ENCODE measurements at places on chromosomes 4 and X.

DNA sequence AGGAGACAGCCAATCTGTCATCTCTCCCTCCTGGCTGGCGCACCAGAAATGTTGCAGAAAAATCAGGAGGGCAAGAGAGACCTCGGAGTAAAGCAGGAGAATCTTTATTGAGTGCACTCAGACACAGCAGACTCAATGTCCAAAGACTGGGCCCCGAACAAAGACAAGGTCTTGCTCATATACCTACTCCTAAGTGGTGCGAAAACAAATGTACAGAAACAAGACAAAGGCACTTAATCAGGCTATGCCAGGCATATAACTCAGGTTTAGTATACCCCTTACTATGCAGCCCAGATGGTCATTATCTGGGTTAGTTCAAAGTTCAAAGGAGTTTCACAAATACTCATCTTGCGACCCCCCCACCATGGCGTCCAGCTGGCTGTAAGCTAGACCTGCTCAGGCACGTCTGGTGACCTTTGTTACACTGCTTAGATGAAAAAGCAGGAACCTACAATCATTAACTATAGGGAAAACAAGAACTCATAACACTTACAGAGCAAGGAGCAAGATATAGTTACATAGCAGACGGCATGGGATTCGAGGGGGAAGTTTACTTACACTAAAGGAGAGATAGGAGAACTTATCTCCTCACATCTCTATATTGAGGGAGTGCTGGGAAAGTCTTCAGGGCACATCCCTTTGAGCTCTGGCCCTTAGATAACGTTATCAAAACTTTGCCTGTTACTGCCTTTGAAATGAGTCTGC is 27.5 kb downstream of the SULT1E1 start:
- no peak for DNase-seq

DNA sequence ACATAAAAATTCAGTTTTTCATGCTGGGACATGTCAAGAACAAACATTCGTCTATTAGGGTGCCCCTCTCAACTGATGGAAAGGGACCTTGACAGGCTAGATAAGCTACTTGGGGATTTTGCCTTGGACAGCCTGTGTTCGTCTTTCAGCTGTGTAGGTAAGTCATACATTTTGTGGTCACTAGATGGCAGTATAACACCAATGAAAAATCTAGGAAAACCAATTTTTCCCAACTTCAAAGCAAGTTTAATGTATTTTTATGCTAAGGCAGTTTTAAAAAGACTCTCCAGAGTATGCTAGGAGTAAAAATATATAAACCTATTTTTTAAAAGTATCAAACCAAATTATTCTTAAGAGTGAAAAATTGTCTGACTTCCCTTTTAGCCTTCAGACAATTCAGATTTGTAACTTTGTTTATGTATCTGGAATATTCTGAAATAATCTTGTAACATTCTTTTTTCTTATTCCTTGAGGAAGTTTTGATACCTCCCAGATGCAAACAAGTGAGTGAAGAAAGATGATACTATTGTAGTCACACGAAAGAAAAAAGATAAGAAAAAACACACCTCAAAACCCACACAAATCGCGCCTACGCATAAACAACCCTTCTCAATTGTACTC is 158.3 kb downstream of the CPE start:
- no peak for DNase-seq

- DNase-seq, result no peak
These were observed 151.8 kb downstream of the SPATA18 start for GRCh38 chr4:52202931-52203330.

GRCh38 chr4:10492464-10492863 is 35.2 kb upstream of the ZNF518B start:
- no peak for DNase-seq

- no peak for DNase-seq
These were observed 32.0 kb downstream of the PAGE2 start for GRCh38 chrX:55120761-55121358.

GRCh38 chrX:38102875-38103274 is 96.5 kb downstream of the SYTL5 start:
- no peak for DNase-seq

- no peak for DNase-seq
These were observed 2313.3 kb downstream of the ARAP2 start for GRCh38 chr4:33931026-33931425.

- no peak for DNase-seq
These were observed 1.1 kb downstream of the RNF150 start for GRCh38 chr4:141132072-141132708.

DNA sequence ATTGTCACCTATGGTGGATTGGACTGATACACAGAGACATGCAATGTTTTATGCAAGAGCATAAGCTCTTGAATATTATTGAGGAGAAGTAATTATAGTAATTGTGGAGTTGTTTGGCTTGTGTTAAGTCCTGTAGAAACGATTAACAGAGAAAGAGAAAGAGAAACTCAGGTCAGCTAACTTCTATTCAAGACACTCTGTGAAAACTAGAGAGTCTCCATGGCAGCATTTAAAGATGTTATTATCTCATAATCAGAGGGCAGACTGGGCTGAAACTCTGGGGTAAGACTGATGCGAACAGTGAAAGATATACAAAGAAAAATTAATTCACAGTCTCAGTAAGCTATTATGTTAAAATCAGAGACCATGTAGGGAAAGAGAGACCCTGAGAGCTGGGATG is 625.7 kb downstream of the FAT4 start:
- no peak for DNase-seq

GRCh38 chr4:85544751-85545150 is 69.8 kb downstream of the ARHGAP24 start:
- DNase-seq, result no peak

- DNase-seq, result no peak
These were observed 78.8 kb downstream of the TMEM164 start for GRCh38 chrX:110081740-110082139.

- DNase-seq, result no peak
These were observed 39.6 kb upstream of the SLC7A3 start for GRCh38 chrX:70970482-70970995.

DNA sequence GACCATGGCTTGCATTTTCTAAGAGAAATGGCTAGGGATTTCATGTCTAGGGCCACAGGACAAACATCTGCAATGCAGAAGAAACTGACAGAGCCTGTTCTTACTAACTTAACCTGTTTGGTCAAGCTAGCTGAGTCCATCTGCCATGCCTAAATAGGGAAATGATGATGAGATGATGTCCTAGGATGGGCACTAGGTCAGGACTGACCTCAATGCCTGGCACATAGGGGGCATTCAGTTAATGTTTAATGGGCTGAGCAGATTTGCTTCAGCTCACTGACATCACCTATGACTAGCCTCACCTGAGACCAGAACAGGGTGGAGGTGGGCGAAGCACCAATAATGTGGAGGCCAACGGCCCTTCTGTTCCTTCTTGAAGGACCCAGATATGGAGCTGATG is 174.2 kb upstream of the SCML1 start:
- no peak for DNase-seq

- no peak for DNase-seq
These were observed 472.5 kb upstream of the RPS6KA3 start for GRCh38 chrX:20739038-20739745.

DNA sequence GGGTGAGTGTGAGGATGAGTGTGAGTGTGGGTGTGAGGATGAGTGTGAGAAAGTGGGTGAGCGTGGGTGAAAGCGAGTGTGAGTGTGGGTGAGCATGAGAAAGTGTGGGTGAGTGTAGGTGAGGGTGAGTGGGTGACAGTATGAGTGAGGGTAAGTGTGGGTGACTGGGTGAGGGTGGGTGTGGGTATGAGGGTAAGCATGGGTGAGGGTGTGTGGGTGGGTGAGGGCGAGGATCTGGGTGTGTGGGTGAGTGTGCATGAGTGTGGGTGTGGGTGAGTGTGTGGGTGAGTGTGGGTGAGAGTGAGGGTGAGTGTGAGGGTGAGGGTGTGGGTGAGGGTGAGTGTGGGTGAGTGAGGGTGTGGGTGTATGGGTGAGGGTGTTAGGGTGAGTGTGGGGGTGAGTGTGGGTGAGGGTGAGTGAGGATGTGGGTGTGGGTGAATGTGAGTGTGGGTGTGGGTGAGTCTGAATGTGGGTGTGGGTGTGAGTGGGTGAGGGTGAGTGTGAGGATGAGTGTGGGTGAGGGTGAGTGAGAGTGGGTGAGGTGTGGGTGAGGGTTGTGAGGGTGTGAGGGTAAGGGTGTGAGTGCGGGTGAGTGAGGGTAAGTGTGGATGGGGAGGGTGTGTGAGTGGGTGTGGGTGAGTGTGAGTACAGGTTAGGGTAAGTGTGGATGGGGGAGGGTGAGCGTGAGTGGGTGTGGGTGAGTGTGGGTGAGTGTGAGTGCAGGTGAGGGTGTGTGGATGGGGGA is 48.9 kb downstream of the ING2 start:
- DNase-seq, result no peak

DNA sequence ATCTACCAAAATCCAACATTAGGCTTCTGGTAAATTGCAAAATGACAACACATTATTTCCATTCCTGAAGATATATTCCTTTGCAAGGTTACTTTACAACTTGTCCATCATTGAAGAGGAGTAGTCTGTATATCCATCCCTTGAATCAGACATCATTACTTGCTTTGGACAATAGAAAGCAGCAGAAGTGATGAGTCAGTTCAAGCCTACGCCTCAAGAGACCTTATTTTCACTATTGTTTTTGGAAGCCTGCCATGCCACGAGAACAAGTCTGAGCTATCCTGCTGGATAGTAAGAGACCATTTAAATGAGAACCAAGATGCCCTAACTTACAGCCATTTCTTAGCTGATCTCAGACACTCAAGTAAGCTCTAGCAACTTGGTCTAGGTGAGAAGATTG is 246.0 kb upstream of the HHIP start:
- DNase-seq, result no peak

DNA sequence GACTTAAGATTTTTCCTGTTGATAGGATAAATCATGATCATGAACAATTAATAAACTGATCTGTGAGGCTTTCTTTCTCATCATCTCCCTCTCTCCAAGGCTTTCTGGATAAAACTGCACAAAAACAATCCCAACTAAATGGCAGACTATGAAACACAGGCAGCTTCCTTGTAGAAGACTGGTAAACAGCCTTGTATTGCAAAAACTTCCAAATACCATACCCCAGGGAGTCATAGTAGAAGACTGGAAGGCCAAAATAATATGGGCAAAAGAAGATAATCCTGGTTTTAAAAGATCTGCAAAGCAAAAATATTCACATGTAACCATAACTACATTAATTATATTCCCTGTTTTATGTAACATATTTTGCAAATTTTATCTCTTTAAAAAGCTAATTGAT is 113.0 kb downstream of the ANAPC10 start:
- no peak for DNase-seq

GRCh38 chr4:105797225-105797624 is 88.6 kb downstream of the GSTCD start:
- no peak for DNase-seq

DNA sequence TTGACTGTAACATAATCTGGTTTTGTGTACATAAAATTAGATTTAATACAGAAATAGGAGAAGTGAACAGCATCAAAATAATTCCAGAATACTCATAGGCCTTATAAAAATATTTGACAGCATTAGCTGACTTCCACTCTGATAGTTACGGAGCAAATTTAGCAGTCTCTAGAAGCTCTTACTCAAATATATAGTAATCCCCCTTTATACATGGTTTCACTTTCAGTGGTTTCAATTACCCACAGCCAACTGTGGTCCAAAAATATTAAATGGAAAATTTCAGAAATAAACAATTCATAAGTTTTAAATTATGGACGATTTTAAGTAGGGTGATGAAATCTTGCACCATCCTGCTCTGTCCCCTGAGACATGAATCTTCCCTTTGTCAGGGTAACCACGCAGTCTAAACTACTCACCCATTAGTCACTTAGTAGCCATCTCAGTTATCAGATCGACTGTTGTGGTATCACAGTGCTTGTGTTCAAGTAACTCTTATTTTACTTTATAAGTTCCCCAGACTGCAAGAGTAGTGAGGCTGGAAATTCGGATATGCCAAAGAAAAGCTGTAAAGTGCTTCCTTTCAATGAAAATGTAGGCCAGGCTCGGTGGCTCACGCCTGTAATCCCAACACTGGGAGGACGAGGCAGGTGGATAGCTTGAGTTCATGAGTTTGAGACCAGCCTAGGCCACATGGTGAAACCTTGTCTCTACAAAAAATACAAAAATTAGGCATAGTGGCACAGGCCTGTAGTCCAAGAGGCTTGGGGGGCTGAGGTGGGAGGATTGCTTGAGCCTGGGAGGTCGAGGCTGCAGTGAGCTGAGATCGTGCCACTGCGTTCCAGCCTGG is 17.2 kb upstream of the RTL9 start:
- DNase-seq, result no peak

GRCh38 chrX:112512509-112512908 is 167.2 kb downstream of the LHFPL1 start:
- no peak for DNase-seq

GRCh38 chr4:153204247-153204671 is at the start of gene TRIM2:
Gene TRIM2, plus strand, starts transcription at chr4:153204443. Its CDS starts 88 bp downstream, at chr4:153204531.
- no peak for DNase-seq

- no peak for DNase-seq
These were observed 21.5 kb upstream of the PHKA1 start for GRCh38 chrX:72735561-72735960.

DNA sequence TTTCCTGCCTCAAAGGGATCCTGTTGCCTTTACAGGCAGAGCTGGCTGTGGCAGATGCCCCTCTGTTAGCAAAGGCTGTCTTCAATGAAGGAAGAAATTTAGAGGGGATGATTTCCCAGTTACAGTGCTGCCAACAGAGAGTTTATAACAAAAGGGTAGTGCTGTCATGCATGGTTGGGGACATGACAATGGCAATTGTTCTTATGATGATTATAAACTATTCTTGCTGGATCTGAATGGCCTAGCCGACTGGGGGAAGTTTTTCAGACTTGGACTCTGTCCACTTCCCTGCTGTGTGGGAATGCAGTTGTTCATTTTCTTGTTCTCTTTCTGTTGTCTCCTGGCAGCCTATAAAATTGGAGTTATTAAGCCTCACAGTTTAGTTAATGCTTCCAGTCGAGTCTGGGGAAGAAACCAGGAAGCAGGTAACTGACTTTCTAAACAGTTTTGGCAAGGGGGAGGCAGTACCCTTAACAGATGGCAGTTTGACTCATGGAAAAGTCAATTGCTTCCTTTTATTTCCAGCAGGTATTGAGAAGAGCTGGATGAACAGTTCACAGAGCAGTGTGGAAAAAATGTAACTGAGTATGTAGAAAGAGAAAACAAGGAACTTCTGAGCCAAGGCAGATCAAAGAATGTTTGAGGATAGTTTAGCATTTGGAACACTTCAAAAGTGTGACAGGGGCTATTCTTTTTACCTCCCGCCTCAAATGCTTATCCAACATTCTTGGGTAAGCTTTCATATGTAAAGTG is 582.6 kb downstream of the RAPGEF2 start:
- no peak for DNase-seq

DNA sequence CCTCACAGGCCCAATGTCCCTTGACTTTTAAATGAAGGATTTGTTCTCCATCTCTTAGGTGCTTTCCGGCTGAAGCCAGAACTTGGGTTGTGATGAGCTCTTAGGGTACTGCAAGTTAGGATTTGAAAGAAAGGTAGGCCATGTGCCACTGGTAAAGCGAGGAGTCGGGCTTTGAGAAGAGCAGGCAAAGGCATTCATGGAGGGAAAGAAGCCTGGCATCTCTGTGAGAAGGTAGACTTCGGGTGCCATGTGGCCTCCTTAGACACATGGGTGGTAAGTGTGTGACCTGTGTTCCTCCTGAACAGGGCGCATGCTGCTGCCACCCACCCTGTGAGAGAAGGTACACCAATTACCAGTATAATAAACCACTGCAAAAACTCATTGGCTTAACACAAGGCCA is 102.9 kb downstream of the GATB start:
- no peak for DNase-seq

- DNase-seq, result no peak
These were observed 92.5 kb upstream of the PAGE3 start for GRCh38 chrX:55357236-55357635.

GRCh38 chrX:124257924-124258702 is 74.3 kb upstream of the TEX13D start:
- no peak for DNase-seq
